ENCODE measurements at places on chromosomes 7 and 10.

- DNase-seq: no peak
These were observed 38.1 kb downstream of the ADRA2A start for GRCh38 chr10:111114758-111115500.

DNA sequence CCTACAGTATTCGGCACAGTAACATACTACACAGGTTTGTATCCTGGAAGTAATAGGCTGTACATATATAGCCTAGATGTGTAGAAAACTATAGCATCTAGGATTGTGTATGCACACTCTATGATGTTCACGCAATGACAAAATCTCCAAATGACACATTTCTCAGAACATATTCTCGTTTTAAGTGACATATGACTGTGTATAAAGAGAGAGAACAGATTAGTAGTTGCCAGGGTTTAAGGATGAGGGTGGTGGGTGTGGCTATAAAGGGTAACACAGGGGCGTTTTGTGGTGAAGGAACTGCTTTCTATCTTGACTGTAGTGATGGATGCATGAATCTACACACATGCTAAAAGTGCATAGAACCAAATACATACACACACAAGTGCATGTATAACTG is 101.2 kb downstream of the ARL4A start:
- DNase-seq: no peak

- no peak for DNase-seq
These were observed 27.1 kb downstream of the CD36 start for GRCh38 chr7:80665526-80665925.

DNA sequence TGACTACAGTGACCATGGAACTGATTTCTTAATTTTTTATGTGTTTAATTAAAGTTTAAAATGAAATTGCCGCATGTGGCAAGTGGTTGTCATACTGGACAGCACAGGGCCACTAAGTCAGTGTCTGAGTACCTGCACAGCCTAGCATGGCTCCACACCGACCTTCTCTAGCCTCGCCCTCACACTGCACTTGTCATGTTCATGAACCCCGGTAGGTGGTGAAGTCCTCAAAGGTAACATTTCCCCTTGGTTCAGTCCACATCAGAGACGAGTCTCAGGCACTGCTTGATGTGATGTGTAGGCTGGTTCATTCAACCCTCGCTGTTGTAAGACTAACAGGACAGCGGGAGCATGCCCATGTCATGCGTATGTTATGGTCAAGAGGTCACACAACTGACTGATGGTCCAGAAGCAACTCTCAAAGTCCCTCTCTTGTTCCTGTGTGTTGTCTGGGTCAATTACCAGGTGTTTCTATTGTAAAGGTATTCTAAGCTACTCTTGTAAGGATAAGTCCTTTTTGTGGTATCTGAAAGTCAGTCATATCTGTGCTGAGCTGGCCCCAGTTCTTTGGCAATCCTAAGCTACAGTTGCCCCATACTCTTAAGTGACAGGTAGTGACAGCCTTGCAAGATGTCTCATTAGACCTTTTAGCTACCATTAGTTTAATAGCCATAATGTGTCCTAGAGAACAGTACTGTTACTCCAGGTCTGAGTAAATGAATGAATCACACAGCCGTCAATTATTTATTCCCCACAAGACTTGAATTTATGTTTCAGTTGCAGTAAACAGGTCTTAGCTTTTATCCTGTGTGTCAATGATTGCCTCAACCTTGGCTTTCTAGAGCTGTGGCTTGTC is 32.9 kb upstream of the ZC3HAV1L start:
- DNase-seq: no peak

DNA sequence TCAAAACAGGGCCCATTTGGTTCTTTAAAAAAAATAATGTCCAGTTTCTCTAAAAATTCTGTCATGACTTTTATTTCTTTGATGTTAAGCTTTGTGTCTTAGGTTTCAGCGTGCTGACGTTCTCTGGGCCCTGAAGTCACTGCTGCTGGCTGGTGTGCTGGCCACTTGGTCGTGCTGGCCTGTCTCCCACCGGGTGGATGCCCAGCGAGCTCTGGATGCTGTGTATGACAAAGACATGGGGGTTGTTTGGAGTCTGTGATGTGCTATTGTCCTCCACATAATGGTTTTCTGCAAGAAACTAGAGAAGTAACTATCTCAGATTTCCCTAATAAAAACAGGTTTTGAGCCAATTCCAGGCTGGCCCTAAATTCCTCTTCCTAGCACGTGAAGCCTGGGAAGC is 9.5 kb upstream of the IDI2 start:
- no peak for DNase-seq

- DNase-seq: no peak
These were observed 163.7 kb downstream of the SRPK2 start for GRCh38 chr7:105224884-105225651.

- no peak for DNase-seq
These were observed 168.4 kb upstream of the WNT16 start for GRCh38 chr7:121160150-121161008.

GRCh38 chr7:74190259-74190658 is 16.1 kb downstream of the EIF4H start:
- DNase-seq: no peak

DNA sequence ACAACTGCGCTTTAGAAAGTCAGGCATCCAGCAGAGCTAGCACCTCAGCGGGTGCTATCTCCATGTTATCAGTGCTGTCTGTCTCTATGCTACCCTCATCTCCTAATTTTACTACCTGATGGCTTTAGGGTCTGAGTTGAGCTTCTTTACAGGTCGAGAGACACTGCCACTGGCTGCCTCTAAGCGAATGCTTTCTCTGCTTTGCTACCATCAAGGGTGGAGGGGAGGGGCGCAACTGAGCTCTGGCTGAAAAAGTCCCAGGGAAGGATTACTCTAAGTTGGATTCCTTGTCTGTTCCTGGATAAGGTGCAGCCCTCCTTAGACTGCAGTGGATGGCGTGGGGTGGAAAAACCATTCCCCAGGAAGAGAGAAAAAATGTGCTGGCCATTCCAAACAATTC is 105.7 kb downstream of the CDK14 start:
- peak; percentile 14 for DNase-seq

- DNase-seq: no peak
These were observed 12.1 kb downstream of the SAP25 start for GRCh38 chr7:100561491-100562194.

- DNase-seq: no peak
These were observed 47.1 kb downstream of the ADRA2A start for GRCh38 chr10:111123883-111124282.

- DNase-seq: no peak
These were observed 222.9 kb downstream of the CHRM2 start for GRCh38 chr7:137091396-137091795.

- DNase-seq: no peak
These were observed 262.5 kb downstream of the TCERG1L start for GRCh38 chr10:131049016-131049415.

DNA sequence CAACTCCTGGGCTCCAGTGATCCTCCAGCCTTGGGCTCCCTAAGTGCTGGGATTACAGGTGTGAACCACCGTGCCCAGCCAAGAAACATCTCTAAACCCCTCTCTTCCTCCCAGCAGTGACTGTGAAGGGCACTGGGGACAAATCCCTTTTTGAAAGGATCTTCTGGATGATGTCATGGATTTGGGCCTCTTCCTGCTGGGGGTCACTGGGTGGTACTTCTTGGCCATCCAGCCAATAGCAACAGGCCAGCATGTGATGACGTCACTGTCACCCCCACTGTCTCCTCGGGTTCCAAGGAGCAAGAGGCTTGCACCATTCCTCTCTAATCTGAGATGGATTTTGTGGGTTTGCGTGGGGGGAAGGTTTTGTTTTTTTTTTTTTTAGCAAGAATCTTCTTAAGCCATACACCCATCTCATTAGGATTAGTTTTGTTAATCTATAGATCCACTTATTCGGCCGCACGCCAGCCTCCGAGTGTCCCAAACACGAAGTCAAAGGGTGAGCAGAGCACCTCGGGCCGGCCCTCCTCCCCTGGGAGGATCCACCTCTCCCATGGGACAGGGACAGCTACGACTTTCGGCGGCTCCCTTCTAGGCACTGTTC is 29.4 kb upstream of the TNRC18 start:
- no peak for DNase-seq

DNA sequence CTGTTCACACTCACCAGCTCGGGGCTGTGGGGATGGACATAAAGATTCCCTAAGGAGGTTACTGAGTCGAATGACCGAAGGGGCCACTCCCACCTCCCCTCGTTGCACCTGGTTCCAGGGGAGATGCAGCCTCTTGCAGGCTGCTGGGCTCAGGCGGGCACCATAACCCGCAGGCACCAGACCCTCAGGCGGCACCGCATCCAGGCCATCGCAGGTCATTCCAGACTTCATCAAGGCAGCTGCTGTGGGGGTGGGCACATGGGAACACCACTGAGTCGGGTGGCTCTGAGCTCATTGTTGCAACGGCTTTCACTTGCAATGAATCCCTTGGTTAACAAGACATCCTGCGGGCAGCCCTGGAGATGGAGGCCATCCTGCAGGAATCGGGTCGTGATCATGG is 221.7 kb downstream of the TCERG1L start:
- DNase-seq: no peak

- no peak for DNase-seq
These were observed 89.3 kb upstream of the MACROH2A2 start for GRCh38 chr10:69963178-69963834.

DNA sequence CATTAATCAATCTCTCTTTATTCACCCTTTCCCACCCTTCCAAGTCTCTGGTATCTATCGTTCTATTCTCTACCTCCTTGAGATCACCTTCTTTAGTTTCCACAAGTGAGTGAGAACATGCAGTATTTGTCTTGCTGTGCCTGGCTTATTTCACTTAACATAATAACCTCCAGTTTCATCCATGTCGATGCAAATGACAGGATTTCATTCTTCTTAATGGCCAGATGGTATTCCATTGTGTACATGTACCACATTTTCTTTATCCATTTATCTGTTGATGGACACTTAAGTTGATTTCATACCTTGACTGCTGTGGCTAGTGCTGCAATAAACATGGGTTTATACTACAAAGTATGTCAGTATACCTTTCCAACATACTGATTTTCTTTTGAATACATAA is 3.8 kb upstream of the AOAH start:
- no peak for DNase-seq

GRCh38 chr7:23930312-23930711 is 220.3 kb downstream of the STK31 start:
- no peak for DNase-seq

DNA sequence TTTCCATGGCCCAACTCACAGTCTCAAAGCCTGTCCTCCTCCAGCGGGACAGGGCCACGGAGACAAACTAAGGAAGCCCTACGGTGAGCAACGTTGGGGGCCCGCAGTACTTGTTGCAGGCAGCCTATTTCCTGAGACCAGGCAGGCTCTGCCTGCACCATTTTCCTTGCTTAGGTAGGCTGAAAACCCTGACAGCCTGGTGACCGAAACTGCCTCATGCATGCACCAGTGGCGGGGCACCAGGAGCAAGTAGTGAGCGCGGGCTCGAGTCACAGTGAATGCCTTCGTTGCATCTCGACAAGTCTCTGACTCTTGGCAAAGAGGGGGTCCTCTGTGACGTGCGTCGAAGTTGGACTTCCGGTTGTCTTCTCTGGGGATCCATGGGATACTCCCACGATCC is 23.3 kb upstream of the ZNF273 start:
- no peak for DNase-seq

DNA sequence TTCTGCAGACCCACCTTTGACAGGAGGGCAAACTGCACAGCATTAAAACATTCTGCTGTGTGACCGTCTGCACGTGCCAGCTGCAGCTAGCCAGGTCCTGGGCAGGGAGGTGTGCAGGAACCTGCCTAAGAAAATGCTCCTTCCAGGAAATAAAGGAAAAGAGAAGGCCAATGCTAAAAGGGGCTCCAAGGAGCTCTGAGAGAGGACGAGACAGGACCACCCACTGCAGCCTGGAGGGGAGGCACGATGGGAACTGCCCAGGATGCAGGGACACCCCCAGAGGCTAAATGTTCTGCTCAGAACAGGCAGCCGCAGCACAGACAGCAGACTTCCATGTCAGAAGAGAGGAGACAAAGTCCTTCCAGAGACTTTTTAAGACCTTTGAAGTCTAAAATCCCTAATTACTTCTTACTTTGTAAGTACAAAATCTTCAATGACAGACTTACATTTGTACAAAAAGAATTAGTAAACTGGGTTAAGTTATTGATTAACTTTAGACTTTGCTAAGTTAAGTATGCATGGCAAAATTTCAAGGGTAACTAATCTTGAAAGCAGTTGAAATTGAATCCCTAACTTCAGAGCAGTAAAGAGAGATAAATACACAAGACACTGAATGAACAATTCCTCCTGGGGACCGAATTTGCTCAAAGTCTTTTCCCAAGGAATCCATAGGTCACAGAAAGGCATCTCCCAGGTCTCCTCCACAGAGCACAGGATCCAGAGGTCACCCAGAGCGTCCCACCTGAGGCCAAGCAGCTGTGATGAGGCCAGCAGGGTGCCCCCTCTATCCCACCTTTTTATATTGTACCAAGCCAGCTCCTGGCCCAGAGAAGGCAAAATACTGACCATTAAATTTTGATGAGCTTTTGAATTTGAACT is 21.5 kb downstream of the HSPA12A start:
- no peak for DNase-seq

DNA sequence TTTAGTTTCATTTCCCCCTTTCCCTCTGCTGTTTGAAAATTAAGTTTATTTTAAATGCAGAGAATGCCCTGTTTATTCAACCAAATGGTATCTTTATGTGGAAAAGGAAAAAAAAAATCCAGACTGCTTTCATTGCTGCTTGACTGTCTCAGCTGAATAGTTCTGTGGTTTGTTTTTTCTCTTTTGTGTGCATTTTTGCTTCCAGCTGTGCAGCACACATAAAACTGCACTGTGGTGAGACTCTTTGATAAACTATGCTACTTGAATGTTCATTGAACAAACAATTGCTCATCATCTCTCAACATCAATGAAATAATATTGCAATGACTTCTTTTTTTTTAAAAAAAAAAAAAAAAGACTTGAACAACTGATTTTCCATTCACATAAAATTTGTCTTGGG is 78.6 kb upstream of the GLI3 start:
- DNase-seq: no peak

GRCh38 chr10:43746906-43747305 is 98.2 kb upstream of the ZNF32 start:
- DNase-seq: no peak

GRCh38 chr7:115387137-115387536 is 465.2 kb downstream of the MDFIC start:
- no peak for DNase-seq

All from left ventricle myocardium inferior (tissue), 1 donor.